ENCODE measurements at places on chromosomes 1 and 21. TPM values are rescaled to one million over a fixed set of nuclear protein-coding genes. Genes with fewer than 3 reads are reported as not detected.

DNA sequence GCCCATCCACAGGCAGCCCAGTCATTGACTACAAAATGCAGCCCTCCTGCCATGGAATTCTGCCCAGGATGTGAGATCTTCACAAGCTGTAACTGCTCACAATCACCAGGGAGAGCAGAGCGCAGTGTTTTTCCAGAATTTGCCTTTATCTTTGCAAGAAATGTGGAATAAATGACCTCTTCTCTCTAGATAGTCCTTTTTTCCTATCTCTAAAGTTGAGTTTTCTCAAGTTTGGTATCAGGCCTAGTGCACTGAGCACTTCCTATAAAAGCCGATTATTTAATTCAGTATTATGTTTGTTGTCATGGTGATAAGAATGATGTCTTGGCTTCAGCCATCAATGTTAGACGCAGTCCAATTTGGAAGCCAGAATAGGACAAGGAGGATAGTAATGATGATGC is 246.9 kb upstream of the IRF2BP2 start:
- DNase-seq = no peak

DNA sequence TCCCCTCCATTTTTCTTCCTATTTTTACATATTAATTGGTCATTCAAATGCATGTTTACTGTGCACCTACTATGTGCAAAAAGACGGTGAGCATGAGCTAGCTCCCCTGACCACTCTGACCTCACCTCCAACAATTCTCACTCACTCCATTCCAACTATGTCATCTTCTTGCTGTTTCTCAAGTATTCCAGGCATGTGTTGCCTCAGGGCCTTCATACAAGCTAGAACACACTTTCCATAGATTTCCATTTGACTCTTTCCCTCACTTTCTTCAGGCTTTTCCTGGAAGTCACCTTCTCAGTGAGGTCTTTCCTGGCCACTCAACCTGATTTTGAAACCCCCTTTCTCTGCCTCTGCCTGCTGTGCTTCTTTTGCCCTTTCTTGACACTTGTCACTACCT is 32.6 kb downstream of the CHIA start:
- DNase-seq = no peak

- no peak for DNase-seq
Measured at GRCh38 chr1:111878649-111879048, 110.8 kb downstream of the KCND3 start.

- DNase-seq = no peak
Measured at GRCh38 chr1:37477946-37478345, 3.6 kb downstream of the ZC3H12A start.

DNA sequence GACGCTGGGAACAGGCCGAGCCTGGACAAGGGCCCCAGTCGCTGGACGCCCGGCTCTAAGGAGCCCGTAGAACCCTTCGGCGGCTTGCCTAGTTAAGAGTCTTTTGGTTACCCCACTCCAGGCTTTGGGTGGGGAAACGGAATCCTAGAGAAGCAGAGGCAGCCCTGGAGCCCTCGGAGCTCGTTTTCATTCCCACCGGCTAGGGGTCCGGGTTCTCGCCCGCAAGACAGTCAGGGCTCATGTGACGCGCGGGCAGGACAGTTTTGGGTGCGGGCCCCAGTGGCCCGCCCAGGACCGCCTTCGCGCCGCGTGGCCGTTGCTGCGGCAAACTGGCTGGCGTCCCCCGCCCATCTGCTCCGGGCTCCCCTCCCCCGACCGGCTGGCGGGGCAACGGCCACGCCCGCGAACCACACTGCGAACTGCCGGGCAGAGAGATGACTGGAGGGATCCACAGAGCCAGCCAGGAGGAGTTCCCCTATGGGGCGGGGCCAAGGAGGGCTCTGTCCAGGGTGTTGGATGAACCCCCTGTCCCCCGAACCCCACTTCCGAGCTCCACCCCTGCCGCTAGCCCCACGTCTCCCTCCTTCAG is 829 bp upstream of the HES2 start:
- no peak for DNase-seq

CD53 gene
- total RNA-seq = not detected
